ENCODE measurements at places on chromosomes 5 and 9. TPM values are rescaled to one million over a fixed set of nuclear protein-coding genes. Genes with fewer than 3 reads are reported as not detected.

GRCh38 chr9:21160178-21160577 is 6.3 kb downstream of the IFNA21 start:
- peak; percentile 28 for DNase-seq

The OTP gene
- not detected for total RNA-seq

The SLC22A4 gene
- total RNA-seq: 0.16 TPM

DNA sequence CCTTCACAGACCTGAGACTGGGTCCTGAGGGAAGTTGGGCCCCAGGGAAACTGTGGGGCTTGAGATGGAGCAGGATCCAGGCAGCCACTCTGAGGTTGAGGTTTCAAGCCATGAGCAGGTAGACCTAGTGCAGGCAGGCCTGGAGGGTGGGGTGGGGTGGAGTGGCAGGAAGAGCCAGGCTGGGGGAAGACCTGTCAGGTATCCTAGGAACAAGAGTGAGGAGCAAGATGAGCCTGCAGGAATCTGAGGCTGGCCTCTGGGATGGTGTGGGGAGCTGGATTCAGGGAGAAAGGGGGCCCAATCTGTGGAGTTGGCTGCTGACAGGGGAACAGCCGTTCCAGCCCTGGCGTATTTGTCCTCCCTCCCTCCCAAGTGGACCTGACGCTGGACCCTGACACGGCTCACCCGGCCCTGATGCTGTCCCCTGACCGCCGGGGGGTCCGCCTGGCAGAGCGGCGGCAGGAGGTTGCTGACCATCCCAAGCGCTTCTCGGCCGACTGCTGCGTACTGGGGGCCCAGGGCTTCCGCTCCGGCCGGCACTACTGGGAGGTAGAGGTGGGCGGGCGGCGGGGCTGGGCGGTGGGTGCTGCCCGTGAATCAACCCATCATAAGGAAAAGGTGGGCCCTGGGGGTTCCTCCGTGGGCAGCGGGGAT is 9.8 kb downstream of the RACK1 start:
- DNase-seq: no peak

GRCh38 chr9:23683611-23684061 is 142.4 kb downstream of the ELAVL2 start:
- DNase-seq: no peak

- DNase-seq: no peak
Measured at GRCh38 chr5:89584339-89584956, 701.5 kb upstream of the MEF2C start.
